ENCODE measurements at places on chromosomes 4 and X.

GRCh38 chr4:147362938-147363337 is 118.0 kb upstream of the EDNRA start:
- DNase-seq, result no peak

- DNase-seq, result no peak
These were observed 115.6 kb downstream of the DHRSX start for GRCh38 chrX:2385224-2385623.

DNA sequence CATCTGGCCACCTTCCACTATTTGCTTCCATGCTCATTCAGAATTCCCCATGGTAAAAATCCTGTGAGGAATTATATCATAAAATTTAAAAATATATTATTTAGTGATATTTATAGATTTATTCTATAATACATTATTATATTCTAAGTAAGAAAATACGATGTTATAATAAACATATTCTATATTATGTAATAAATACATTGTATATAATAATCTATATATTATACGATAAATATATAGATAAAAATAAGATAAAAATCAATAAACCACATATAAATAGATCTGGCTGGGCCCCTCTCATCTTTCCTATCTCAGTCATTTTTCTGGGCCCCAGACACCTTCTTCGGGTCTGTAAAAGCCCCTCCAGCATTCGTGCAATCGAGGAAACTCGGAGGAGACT is 68.5 kb downstream of the DCTD start:
- DNase-seq, result no peak

DNA sequence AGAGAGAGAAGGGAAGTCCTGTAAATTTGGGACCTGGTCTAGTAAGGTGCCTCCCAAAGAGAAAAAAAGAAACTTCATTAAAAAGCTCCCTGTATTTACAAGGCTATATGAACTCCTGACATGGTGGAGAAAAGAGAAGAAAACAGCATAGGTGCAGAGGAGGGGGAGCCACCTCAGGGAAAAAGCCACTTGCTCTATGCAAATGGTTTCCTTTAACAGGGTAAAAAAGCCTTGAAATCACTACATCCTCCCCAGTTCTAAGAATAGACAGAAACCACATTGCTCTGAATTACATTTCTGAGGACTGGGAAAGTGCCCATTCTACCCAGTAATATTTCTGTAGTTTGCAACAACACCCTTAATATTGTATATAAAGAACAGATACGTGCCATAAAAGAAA is 165.5 kb downstream of the KLF8 start:
- no peak for DNase-seq

DNA sequence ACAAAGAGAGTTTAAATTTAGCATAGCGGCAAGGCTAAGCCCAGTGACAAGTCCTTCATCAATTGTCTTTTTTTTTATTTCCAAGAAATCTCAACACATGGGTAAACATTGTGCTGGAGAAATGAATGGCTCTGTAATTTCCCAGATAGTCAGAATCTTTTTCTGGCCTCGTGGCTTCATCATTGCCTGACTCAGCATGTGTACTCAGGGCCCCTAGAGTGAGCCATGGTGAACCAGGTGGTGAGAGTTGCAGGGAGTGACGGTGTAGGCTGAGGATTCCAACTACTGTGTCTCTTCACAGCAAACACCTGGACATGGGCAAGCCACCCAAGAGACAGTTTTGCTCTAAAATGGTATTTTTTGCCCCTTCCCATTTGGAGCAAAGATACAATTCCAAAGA is 43.1 kb upstream of the UCP1 start:
- DNase-seq, result peak; percentile 63

DNA sequence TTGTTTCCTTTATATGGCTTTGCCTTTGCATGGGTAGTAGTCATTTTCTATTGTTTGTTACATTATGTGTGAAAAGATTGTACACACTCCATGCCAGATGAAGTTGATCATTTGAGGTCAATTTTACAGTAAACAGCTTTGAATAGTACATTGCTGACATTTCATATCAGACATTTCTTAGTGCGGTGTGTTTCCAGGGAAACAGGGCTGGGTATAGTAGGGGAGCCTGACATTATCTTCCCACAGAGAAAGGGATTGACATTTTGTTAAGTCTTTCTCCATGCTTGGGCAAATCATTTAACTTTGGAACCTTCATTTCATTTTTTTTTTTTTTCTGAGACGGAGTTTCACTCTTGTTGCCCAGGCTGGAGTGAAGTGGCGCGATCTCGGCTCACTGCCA is 5.0 kb downstream of the FUNDC2 start:
- no peak for DNase-seq

GRCh38 chrX:36950495-36951253 is 57.5 kb upstream of the FAM47C start:
- no peak for DNase-seq

DNA sequence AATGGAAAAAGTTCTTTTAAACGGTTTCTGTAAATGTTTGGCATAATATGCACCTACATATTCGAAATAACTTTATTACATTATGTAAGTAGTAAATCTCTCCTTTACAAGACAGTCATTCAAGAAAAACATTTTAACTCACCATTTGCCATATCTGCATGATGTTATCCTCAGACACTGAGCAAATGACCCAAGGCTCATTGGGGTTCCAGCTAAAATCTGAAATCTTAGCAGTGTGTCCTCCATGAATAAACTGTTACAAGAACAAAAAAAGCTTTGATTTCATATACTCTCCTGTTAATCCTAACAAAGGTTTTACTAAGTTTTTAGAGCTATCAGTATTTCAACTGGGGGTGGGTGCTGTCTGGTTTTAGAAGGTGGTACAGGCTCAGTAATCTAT is 24.5 kb downstream of the RBBP7 start:
- DNase-seq, result no peak

DNA sequence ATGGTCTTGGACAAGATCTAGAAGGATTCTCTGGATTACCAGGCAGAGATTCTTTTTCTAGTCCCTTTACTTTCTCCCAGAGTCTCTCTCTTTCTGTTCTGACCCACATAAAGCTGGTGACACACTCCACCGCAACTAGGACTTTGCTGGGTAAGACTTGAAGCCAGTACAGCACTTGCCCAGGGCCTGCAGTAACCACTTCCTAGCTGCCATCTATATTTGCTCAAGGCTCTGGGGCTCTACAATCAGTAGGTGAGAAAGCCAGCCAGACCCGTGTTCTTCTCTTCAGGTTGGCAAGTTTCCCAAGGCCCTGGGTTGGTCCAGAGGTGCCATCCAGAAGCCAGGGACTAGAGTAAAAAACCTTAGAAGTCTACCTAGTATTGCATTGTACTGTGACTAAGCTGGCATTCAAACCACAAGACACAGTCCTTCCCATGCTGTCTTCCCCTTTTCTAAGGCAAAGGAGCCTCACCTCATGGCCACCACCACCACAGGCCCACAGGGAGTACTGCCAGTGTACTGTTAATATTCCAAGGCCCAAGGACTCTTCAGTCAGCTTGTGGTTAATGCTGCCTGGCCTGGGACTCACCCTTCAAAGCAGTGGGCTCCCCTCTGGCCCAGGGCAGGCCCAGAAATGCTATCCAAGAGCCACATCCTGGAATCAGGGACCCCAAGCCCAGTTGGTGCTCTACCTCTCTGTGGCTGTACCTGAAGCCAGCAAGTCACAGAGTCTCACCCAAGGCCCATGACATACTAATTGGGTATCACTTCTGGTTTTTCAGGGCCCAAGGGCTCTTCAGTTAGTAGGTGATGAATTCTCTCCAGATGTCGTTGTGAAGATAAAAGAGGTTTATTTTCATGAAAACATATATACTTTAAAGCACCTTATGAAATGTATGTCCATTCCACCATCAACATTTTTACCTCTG is 54.7 kb downstream of the CD38 start:
- DNase-seq, result no peak

DNA sequence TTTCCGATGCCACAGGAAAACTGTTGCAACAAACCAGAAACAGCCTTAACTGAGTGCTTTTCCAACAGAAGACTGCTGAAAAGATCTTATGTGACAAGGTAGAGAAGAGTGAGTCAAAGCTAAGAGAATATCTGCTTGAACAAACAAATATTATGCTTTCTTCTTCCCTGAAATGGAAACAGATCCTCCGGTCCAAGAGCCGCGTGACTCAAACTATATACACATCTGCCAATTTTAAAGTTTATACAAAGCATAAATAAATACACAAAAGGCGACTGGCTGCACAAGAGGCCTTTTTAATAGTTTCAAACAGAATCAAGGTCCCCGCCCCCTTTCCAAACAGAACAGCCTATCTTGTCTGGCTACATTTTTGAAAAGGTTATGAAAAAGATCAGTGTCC is 329.7 kb upstream of the F9 start:
- no peak for DNase-seq

GRCh38 chr4:88759039-88759894 is 61.6 kb upstream of the NAP1L5 start:
- DNase-seq, result no peak

- peak; percentile 55 for DNase-seq
These were observed 21.0 kb upstream of the DCTD start for GRCh38 chr4:182938205-182938645.

GRCh38 chr4:3508542-3508941 is 23.7 kb downstream of the LRPAP1 start:
- DNase-seq, result no peak

- DNase-seq, result peak; percentile 76
These were observed 232.9 kb upstream of the ANKRD50 start for GRCh38 chr4:124945422-124945821.

Measured in RPMI8226 (cell line).